Hepatic stellate cell (primary cell): ENCODE measurements at places on chromosomes 2 and 18.

- no peak for DNase-seq
Observed at GRCh38 chr2:103008586-103008985, 246.8 kb downstream of the TMEM182 start.

GRCh38 chr18:41326311-41326710 is 628.7 kb upstream of the PIK3C3 start:
- DNase-seq = no peak

DNA sequence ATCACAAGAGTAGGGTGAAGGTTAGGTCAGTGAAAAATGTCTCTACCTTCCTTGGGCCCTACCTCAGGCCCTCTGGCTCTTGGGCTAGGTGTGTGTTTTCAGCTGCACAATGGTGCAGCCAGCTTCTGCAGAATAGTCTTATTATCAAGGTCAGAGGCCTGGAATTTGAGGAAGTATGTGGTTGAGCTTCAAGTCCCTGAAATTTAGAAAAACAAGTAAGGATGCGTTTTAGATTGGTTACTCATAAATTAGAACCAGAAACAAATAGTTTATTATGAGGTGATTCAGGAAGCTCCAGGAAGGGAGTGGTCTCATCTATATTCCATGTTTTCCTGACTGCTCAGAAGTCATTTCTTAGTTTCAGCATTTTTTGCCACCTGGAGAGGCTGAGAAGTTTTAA is 204.2 kb upstream of the CELF4 start:
- no peak for DNase-seq

DNA sequence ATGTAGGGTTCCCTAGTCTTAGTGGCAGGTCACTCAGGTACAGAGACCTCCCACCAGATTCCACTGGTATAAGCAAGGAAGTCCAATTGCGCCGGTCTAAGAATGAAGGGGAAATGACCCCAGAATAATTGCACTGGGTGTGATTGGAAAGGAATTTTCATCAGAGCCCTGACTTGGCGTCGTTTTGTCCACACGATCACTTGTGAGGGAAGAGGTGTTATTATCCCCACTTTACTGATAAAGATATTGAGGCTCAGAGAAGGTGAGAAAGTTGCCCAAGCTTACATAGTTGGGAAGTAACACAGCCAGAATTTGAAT is 61.5 kb downstream of the CIB4 start:
- DNase-seq = no peak

GRCh38 chr18:21602299-21602587 is 1.7 kb upstream of the ESCO1 start:
- DNase-seq = no peak

DNA sequence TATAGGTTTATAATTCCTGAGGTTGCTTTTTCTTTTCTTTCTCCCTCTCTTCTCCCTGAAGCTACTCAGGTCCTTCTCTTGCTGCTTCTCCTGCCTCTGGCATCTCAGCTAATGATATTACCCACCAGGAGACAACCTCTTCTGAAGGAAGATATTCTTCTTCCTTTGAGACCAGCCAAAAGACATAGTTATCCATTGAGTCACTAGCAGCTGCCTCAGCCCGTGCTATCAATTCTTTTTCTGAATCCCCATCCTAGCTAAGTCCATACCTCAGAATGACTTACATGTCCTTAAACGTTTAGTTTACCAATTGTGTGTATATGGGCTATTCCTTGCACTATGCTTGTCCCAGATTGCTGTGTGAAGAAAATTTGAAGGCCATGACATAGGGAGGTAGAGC is 25.0 kb upstream of the RNF103 start:
- DNase-seq = no peak

DNA sequence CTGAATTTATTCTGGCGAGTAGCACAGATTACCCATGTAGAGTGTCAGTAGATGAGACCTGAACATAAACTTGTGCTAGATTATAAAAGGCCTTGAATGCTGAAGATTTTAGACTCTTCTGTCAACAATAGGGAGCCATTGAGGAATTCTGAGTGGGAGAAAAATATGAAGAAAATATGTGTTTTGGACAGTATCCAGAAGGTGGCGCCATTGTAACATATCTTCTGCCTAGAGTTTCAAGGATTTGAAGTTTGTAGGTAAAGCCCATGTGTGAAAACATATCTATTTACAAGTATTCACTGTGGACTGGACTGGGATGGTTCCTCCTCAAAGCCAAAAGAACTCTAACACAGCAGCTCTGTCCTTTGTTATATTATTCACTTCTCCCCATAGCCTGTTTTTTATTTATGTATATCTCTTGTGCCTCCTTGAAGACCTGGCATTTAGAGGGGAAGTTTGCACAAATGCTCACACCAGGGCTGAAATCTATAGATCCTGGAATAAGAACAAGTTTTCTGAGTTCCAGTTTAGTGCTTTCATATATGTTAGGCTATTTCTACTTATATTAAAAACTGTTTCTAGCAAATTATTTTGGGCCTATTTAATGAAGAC is 124.9 kb downstream of the RDH14 start:
- no peak for DNase-seq

DNA sequence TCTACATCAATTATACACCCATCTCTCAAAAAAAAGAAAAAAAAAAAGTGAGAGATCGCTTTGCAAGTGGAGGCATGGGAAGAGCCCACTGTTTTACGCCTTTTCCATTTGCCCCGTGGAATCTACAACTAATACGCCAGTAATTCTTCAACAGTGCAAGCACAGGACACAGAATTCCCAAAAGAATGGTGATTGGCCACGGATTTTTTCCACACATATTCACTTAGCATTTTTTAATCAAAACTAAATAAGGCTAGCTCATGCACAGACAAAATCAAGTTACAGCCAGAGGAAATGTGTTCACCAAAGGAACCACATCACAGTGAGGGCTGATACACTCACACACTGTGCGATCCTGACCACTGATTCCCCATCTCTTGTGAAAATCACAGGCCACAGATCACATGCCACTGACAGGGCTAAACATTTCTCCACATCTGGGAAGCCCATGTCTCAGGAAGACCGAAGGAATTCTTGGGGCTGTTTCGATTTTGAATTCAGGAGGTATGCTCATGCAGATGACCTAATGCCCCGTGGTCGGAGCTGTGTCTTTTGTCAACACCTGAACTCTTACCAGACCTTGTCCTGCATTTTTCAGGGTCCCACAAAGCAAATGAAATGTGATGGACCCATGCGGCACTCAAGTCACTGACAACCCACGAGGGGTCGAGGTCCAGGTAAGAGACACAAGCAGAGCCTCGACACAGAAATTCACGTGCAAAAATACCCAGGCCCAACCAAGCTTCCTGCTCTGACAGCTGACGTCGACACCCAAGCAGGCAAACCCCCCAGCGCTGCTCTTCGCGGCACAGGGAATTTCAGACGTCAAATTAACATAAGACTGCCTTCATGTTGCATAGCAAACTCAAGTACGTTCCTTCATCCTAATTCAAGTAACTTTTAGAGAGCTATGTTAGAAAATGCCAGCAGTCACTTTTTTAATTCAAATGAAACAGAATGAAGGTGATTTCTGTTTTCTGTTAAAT is 69.6 kb downstream of the ZNF516 start:
- no peak for DNase-seq

DNA sequence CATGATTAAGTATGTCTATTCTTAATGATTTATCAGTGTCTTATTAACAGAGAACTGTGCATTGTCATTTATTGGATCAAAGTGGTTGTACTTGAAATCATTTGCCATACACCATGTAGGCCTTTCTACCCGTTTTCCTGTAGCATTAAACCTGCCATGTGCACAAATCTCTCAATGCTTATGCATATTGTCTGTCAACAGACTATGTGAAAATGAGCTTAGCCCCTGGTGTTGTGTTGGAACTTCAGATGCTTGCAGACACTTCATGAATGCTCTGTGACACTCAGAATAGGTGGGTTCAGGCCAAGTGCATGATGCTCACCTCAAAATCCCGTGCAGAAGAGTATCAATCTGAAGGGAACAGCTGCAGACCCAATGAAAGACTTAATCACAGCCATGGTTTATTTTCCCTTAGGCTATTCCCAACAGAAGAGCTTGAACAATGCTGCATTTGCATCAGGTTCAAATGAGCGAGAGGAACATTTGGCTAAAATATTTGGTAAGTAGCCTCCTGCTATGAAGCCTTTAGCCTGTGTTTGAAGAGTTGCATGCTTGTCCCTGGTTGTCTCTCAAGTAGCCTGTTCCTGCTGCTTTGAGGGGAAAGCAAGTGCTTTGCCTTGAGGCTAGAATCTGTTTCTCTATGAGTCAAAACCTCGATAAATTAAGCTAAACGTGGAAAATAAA is 6.1 kb downstream of the C2orf92 start:
- DNase-seq = no peak

DNA sequence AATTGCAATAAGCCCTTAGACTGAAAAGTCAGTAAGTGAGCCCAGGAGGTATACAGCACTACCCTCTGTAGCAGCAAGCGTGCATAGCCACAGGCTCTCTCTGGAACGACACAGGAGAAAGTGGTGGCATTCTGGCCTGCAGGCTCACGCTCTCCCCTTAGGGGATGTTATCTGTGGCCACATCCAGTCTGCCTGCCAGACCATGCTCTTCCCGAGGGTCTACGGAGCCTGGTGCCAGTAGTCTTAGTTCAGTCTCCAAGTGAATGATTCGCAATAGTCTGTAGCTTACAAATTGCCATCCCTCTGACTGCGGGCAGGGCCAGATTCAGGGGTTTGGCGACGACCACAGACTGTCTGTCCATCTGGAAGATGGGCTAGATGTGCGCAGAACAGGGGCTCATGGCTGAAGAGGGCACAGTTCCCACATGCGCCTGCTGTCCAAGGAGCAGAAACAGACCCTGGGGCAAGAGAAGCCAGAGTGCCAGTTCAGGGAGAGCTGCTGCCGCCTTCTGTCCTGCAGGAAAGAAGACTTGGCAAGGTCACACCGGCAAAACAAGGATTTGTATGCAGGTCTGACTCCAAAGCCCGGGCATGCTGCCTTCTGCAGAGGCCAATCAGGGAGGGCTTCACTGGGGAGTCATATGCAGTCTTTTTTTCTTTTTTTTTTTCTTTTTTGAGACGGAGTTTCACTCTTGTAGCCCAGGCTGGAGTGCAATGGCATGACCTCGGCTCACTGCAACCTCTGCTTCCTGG is 3.5 kb upstream of the KLF11 start:
- no peak for DNase-seq

DNA sequence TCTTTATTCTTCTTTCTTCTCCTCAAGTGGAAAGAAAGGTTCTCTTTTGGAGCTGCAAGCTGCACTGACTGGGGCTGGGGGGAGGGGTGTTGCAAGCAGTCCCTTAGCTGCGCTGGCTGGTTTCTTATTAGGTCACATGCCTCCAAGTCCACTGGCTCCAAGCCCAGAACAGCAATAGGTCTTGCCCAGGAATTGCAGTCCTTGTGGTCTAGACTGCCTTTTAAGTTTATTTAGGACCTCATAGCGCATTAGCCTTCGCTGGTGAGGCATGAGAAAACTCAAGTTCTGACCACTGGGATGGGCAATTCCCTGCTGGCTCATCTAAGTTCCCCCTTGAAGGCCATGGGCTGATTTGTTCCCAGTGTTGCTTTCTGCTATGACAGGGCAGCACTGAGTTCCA is 138.6 kb upstream of the SCN7A start:
- DNase-seq = peak; percentile 17

- DNase-seq = no peak
Observed at GRCh38 chr18:73785300-73785699, 362.3 kb downstream of the FBXO15 start.

DNA sequence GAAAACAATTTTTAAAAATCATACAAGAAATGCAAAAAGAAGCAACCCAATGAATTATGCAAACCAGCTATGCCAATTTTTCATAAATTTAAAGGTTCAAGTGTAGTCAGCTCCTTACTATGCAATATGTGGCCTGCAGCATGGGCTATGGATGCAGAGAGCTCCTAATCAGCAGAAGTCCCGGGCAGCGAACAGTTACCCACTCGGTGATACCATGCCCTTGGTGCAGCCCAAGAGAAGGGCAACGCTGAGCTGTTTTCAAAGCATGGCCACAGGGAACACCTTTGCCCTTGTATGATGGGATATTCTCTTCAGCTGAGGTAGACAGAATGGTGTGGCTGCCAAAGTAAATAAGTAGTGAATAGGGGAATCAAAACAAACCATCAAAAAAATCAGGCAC is 17.3 kb upstream of the ARL5A start:
- no peak for DNase-seq

GRCh38 chr2:23624378-23624777 is 239.4 kb downstream of the KLHL29 start:
- no peak for DNase-seq

GRCh38 chr2:195620501-195620900 is 36.5 kb upstream of the SLC39A10 start:
- DNase-seq = no peak

DNA sequence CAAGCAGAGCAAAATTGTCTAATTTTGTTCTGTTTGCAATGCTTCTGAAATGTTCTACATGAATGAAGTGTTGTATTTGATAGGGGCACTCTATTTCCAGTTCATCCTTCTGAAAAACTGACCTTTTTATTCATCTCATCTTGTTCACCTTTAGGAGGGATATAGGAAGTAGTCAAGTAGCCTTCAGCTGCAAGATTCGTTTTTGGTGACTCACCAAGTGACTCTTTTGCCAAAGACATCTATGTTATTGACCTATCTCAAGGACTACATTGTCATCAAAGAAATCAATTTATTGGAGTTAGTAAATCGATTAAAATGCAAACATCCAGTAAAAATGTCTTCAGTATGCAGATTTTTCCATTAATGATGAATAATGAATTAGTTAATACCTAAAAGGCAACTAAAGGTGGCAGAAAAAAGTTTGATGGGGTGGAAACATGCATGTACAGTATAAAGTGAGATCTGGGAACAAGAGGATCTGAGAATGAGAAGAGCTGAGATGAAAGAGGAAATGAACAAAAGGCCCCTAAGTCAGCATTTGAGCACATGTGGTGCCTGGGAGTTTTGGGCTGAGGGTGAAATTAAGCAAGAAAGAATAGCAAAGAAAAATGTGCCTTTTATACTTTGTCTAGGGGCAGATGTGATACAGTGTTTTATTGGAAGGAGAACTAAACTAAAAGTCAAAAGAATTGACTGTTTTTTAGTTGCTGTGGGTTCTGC is 255.1 kb upstream of the LINC00305 start:
- no peak for DNase-seq

- DNase-seq = no peak
Observed at GRCh38 chr2:6471419-6471818, 394.3 kb downstream of the CMPK2 start.

- DNase-seq = no peak
Observed at GRCh38 chr2:138779406-138779780, 797 bp downstream of the NXPH2 start.

GRCh38 chr2:109560265-109560664 is 53.5 kb downstream of the SEPTIN10 start:
- no peak for DNase-seq

GRCh38 chr2:133569286-133569830 is 1.1 kb upstream of the NCKAP5 start:
- DNase-seq = no peak

GRCh38 chr2:231710799-231711676 is 2.7 kb downstream of the PTMA start:
- DNase-seq = no peak

- DNase-seq = no peak
Observed at GRCh38 chr2:25295621-25296020, 46.1 kb downstream of the DNMT3A start.

- DNase-seq = no peak
Observed at GRCh38 chr2:182718459-182718858, 2.4 kb downstream of the DNAJC10 start.
